ENCODE measurements at places on chromosomes 12 and 14. TPM values are rescaled to one million over a fixed set of nuclear protein-coding genes. Genes with fewer than 3 reads are reported as not detected.

Gene GLIPR1L1
- polyA plus RNA-seq, result not detected

Gene DIO2
- polyA plus RNA-seq, result not detected

Gene RBM23
- 50.3 TPM for polyA plus RNA-seq

Gene SLC39A2
- not detected for polyA plus RNA-seq

Gene KRT4
- not detected for polyA plus RNA-seq

Gene TMEM119
- polyA plus RNA-seq, result 0.66 TPM

DNA sequence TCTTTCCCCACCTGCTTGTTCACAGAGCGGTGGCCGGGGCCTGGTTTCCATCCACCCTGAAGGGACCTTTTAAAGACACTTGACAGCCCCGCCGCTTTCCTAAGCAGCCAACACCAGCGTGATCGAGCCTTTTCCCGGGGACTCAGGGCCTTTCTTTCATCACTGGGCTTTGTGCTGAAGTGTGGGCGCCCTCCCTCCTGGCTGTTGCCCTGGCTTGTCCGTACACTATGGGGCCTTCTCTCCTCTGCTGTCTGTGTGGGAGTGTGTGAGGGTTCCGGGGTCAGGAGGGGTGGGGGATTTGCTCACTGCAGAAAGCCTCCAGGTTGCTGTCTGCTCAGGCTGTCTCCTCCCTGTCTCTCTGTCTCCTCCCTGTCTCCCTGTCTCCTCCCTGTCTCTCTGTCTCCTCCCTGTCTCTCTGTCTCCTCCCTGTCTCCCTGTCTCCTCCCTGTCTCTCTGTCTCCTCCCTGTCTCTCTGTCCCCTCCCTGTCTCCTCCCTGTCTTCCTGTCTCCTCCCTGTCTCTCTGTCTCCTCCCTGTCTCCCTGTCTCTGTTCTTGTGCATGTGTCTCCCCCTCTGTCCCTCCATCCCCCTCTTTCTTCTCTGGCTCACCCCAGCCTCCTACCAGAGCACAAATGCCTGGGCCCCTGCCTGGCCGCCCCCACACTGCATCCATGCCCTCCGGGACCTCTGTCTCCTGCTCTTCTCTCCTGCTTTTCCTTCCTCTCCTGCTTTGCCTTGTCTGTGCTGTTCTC, 64.7 kb downstream of the CCDC92 start:
- no peak for DNase-seq

- DNase-seq, result no peak
These were observed 87.0 kb downstream of the DNAI7 start for GRCh38 chr12:25107920-25108319.

DNA sequence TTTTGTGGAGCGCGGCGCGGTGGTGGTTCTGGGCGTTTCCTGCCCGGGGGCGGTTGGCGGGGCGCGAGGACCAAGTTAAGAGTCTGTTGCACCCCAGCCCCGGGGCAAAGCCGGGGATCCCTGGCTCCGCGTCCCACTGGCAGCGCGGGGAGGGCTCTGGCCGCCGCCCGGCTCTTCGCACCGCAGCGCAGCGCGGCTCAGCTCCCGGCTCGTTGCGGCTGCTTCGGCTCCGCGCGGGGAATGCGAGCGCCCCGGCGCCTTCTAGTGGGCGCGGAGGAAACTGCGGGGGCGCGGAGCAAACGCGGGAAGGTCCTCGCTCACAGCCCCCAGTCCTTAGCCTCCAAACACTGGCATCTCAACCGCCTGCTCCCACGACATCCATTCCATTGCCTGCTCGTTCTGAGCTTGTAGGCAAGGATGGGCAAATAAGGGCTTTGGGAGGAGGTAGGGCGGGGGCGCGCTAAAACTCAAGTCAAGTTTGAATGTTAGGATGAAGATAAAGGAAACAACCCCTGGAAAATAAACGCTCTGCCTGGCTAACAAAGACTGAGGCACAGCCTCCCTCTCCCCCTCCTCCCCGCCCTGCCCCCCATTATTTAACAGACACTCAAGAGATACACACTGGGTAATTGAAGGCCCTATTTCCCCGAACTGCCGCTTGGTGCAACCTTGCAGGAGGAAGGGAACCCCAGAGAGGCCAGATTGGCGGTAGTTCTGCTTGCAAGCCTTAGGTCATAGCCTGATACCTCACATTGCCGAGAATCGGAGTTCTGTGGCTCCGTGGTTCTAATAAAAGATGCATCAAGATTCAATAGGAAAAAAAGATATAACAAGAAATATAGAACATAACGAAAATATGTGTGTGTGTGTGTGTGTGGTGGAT, at the start of gene B4GALNT1:
Gene B4GALNT1 (minus strand): TSS at position 244 of the 883 bp plus-strand sequence. CDS start 1,069 bp downstream, outside the sequence.
- peak; percentile 71 for DNase-seq

DNA sequence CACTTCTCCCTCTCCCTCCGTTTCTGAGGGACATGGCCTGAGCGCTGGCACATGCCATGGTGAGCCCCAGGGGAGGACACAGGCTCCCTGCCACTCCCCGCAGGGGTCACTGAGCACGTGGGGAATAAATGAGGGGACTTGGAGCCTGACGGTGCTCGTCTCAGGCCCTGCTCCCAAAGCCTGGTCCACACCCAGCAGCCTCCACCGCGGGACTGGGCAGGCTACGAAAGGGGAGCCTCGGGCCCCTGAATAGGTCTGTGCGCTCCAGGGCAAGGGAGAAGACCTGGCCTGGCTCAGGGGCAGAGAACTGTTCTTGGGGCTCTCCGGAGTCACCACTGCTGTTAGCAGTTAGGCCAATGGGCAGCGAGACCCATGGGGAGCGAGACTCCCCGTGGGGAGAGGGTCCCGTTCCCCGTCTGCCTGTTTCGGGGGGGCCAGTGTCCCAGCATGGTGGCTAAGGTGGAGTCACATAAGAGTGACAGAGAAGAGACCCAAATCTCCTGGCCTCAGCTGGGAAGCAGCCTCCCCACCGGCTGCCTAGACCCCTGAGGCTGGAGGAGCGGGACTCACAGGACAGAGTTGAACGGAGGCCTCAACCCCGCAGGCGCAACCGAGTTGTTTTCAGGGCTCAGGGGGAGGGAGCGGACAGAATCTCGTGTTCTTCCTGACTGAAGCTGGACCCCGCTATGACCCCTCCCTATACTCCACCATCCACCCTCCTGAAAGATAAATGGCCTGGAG, 329.8 kb upstream of the SFSWAP start:
- no peak for DNase-seq

DNA sequence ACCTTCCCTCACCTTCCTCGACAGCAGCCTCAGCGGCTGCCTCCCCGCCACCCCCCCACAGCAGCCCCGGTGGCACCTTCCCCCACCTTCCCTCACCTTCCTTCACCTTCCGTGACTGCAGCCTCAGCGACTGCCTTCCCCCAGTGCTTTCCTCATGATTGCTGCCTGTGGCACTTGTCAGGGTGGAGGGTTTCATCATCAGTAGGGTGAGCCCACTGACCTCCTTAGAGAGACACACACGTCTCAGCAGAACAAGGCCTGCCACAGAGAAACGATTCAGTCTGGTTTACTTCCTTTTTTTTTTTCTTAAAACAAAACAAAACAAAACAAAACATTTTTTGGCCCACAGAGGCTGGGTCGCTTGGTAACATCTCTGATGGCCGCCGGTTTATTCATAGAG, 75.0 kb downstream of the EP400 start:
- no peak for DNase-seq

DNA sequence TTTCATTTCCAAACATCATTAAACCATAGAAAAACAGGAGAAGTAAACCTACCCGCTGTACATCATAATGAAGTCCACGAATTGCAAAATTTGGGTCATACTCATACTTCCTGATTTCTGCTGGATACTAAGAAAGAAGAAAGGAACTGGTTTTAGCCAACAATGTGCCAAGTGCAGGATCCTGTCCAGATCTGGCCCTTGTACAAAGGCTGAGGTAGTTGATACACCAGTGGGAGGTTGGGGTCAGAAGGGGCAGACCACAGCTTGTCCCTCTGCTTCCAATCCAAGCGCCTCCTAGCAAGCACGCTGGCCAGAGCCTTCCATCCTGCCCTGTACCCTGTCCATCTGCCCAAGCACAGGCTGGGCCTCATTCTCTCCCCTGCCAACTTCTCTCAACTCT, 34.2 kb downstream of the NT5DC3 start:
- DNase-seq, result no peak

DNA sequence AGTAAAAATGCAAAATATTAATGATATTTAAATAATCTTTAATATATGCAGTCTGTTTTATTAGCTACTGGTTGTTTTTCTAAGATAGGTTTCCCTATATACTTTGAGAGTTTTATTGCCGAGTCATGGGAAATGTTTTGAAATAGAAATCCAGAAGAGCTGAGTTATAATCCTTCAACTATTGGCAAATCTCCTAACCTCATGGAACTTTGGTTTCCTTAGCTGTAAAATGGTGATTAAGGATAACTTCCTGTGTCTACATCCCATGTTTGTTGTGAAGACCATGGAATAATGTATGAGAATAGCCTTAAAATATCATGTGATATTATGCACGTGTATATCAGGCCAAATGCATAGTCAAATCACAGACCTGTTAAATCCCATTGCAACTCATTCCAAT, 51.0 kb downstream of the UNC79 start:
- no peak for DNase-seq

DNA sequence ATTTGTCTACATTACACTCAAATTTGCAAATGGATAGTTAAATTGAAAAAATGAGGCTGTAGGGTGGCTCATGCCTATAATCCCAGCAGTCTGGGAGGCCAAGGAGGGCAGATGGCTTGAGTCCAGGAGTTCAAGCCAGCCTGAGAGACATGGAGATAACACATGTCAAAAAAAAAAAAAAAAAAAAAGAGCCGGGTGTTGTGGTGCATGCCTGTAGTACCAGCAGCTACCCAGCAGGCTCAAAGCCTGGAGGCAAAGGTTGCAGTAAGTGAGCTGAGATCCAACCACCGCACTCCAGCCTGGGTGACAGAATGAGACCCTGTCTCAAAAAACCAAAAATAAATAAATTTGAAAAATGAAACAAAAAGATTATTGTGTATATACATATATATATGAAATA, 119.9 kb upstream of the MGAT4C start:
- no peak for DNase-seq

DNA sequence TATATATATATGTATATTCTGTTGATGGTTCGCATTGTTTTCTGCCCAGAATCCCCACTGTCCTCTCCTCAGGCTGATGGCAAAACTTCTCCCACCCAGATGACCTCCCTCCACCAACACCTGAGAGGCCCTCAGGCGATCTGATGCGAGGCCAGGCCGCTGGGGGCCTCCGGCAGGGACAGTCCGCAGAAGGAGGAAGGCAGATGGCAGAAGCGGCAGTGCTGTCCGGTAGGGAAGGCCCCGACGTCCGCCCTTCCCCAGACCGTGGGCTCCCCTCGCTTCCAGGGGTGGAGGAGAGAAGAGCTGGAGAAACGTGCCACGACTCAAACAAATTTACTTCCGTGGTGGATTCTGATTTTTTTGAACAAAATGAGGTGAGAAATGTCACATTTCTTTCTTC, 178.3 kb upstream of the RGS6 start:
- DNase-seq, result no peak

- DNase-seq, result no peak
These were observed 149.0 kb upstream of the PRMT8 start for GRCh38 chr12:3342051-3342450.

- DNase-seq, result no peak
These were observed 255.6 kb downstream of the TTC6 start for GRCh38 chr14:37851054-37851453.

DNA sequence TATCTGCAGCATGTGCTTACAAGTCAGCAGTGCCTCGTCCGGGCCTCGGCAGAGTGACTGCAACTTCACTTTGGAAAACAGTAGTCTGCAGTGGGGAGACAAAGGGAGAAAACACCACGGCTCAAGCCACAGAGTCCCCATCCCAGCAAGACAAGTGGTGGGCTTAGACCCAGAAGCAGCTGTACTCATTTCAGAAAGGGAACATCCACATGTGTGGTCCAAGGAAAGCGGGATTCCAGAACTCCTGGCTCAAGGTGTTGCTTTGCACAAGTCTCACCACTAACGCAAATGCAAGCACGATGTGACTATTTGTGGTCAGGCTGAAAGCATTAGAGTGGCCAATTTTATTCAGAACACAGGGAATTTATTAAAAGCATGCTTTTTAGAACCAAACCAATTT, 198.3 kb downstream of the TTC7B start:
- no peak for DNase-seq

DNA sequence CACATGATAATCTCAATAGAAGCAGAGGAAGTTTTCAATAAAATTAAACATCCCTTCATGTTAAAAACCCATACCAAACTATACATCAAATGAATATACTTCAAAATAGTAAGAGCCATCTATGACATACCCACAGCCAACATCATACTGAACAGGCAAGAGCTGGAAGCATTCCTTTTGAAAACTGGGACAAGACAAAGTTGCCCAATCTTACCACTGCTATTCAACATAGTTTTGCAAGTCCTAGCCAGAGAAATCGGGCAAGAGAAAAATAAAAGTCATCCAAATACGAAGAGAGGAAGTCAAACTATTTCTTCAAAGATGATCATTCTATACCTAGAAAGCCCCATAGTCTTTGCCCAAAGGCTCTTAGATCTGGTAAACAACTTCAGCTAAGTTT, 454.7 kb upstream of the PRICKLE1 start:
- DNase-seq, result no peak

DNA sequence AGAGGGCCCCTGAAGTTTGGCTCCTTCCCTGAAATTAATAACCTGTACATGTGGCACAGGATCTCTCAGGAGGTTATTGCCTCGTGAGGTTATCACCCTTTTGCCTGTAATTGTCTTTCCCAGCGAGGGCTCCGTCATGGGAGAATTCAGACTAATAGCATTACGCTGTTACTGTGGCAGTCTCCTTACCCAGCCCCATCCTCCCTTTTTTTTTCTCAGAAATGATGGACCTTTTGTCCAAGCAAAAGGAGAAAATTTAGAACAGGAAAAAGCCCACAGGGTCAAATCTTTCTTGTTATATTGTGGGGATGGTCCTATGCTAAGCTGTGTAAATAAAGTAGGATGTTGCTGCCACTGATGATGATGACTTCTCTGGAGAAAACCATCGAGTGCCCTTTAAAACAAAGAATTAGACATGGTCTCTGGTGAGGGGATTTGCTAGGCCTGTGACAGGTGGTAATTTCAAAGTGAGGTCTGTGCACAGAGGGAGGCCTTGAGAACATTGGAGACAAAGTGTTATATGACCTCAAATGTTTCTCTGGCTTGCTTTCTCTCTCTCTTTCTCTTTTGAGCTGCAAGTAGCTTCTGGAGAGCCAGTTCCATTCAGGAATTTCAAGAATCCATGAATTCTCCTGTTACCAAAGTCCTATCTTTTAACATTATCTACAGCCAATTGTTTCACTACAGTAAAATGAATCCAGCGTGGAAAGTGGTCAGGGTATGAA, 357.2 kb downstream of the BMP4 start:
- no peak for DNase-seq

DNA sequence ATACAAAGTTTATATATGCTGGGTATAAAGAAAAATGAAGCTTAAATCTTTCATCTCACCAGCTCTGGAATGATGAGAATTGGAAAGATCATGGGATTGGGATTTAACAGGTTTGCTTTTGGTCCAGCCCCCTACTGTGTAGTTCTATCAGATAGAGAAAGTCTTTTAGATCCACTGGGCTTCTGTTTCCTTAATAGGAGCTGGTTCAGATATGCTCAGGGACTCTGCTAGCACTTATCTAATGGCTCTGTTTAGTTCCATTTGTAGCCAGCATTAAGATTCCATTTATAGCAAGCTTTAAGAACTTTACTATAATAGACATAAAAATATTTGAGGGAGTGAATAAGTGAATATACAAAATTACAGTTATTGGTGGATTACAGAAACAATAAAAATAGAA, 42.6 kb downstream of the UTP20 start:
- DNase-seq, result no peak

GRCh38 chr14:100888789-100889315, 14.7 kb downstream of the RTL1 start:
- no peak for DNase-seq
